Ecto neural progenitor cell (in vitro differentiated cells): ENCODE measurements at places on chromosomes 7 and 10.
A peak's percentile ranks its signal among the peaks of the same experiment; 100 is the strongest.

DNA sequence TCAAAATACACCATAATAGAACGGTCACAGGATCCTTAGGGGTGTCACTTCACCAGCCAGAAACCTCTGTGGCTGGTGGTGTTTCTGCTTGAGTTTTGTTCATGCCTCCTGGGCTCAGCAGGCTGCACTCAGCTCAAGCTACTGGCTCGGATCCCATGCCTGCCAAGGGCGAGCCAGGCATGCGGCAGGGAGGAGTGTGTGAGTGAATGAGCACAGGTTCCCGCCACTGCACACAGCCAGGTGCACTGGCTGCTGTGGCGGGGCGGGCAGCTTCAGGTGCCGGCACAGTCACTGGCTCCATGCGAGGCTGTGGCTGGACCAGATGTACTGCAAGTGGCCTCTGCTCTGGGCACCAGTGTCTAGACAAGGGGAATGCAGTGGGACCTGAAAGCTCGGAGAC is 29.5 kb downstream of the CLDN12 start:
- DNase-seq, result no peak

DNA sequence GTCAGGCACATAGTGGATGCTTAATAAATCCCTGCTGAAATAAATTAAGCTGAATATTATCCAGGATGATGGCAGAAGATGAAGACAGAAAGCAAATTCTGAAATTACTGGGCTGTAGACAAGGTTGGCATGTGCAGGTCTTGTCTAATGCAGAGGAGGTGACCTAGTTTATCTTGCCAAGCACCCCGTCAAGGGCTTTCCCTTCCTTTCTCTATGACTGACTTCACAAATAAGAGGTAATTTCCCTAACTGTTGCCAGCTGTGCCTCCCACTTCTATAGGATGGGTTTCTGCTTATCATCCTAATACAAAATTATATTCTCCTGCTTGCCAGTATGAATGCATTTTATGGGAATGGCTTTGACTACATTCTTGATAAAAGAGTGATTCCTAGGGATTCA is 38.0 kb downstream of the LHFPL3 start:
- DNase-seq, result no peak

GRCh38 chr10:109851616-109852474 is 71.5 kb downstream of the XPNPEP1 start:
- no peak for DNase-seq

- DNase-seq, result no peak
Measured at GRCh38 chr10:42367532-42368230, 270.7 kb downstream of the ZNF33B start.

- no peak for DNase-seq
Measured at GRCh38 chr10:11909618-11910017, 86.5 kb downstream of the PROSER2 start.

DNA sequence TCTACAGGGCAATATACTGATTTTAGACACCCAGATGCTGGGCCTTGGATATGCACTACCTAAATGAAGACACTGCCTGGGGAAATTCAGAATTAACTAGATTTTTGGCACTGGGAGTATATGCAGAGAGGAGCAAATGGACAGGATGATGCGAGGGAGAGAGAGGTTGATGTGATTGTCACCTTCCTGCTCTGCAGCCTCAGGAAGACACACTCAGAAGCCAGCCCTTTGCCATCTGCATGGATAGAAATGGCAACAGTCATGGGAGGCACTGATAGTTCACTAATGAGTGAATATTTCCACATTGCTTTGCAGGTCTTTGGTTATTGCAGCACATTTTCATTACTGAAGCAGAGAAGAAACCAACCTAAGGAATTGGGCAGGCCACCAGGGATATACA is 397.2 kb upstream of the NFE2L3 start:
- no peak for DNase-seq

DNA sequence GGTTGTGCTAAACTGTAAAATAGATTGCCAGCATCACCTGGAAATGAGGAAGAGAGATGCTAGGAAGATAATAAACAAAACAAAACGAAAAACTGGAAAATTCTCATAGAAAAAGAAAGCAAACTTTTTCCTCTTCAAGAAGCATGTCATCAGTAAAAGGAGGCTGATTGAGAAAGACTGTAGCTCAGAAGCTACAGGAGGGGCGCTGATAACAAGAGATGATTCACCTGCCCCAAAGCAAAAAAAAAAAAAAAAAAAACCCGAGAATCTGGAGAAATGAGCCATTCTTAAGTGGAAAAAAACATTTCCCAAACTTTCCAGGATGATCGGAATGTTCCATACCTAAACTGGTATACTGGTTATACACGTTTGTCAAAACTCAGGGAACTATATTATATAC is 130.5 kb upstream of the C1QL3 start:
- no peak for DNase-seq

DNA sequence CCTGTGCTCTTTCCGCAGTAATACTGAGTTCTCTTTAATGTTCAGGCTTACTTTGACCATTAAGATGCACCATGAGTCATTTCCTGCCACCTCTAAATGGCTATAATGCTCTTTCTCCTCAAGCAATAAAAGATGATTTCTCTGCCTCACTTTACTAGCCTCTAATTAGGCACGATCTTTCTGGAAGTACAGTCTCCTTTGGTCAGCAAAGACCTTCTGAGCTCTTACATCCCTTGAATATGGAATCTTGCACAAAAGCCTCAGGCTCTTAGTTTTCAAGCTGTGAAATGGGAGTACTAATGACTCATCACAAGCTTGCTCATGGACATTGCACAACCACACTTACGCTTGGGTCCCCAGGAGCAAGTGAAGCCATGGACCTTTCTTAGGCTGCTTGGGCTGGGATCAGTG is 85.9 kb downstream of the FRMD4A start:
- no peak for DNase-seq

- no peak for DNase-seq
Measured at GRCh38 chr7:143518521-143518920, 40.8 kb downstream of the TAS2R41 start.

DNA sequence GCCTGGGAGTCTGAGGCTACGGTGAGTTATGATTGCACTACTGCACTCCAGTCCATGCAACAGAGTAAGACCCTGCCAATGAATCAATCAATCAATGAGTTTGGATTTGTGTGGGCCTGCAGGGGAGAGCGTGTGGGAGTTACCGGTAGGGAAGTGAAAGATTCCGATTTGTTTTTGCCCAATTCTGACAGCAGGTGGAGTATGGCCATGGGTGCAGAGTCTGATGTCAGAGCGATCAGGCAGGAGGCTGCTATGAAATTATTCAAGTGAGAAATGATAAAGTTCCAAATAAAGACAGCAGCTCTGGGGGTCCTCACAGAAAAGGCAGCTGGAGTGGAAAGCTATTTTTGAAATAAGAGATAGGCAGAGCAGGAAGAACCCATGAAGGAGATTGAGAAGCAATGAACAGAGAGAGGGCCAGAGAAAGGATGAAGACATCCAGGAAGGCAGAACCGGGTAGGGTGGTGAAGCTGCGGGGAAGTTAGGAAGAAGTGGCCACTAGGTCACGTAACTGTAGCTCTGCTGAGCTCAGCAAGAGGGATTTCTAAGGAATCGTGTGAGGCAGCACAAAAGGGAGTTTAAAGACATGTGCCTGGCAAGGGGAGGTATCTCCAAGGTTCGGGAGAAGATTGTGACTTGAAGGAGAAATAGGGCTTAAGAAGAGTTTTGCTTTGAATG is 93.7 kb upstream of the NMT2 start:
- DNase-seq, result no peak

GRCh38 chr10:24385776-24386175 is 176.8 kb downstream of the KIAA1217 start:
- no peak for DNase-seq

DNA sequence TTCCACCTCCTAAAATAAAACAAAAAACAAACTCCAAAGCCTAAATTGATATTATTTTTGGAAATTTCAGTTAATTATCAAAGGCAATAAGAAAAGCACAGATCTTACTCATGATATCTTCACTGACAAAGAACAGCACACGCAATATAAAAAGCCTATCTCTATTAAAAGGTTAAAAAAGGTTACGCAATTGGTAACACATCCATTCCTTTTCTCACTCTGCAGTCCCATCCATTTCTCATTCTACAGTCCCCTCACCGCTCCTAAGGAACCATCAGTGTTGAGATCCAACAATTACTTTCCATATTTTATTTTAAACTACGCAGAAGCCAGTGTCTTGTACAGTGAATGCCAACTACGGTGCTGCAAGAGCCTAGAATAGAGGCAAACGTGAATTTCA is 1.3 kb downstream of the SEC61G start:
- no peak for DNase-seq

DNA sequence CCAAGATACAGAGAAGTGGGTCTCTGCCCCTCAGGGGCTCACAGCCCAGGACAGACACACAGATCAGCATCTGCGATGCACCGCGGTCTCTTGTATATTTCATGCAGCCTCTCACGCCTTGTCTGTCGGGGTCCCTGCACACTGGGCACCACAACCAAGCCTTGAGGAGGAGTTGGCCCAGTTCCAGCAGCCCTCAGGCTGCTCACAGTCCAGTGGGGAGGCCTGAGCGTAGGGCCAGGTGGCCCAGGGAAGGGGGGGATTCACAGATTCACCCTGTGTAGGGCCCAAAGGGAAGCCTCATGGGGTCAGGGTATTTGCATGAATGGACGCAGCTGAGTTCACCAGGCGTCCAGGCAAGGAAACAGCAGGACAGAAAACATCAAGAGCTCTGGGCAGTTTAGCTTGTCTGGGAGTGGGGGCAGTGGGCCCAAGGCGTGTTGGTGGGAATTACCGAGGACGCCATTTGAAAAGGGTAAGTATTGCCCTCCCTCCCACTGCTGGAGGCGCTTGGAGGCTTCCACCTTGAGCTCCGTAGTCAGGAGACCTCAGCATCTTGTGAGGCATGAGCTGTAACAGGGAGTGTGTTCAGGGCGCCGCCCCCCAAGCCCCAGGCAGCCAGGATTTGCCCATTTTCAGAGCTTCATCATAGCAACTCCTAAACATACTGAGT is 129.1 kb upstream of the CHST15 start:
- DNase-seq, result no peak

GRCh38 chr10:76396134-76396533 is 964.7 kb downstream of the LRMDA start:
- no peak for DNase-seq

- no peak for DNase-seq
Measured at GRCh38 chr7:94382132-94382531, 12.6 kb upstream of the COL1A2 start.

- DNase-seq, result no peak
Measured at GRCh38 chr7:44438816-44439215, 51.6 kb downstream of the NUDCD3 start.

DNA sequence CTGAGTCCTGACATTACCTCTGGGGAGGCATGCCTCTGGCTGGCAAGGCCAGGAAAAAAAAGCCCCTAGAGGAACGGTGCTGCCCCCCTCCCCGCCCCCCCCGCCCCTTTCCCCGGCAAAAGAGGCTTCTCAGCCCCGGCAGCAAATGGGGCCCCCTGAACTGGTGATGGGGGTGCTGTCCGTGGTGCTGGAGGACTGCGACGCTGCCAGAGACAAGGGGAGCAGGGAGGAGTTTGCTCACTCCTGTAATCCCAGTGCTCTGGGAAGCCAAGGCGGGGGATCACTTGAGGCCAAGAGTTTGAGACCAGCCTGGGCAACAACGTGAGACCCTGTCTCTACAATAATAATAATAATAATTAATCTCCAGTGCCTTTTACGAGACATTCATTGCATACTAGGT is 23.7 kb downstream of the SRRM3 start:
- DNase-seq, result peak; percentile 82

GRCh38 chr7:41760293-41760692 is 57.4 kb upstream of the INHBA start:
- no peak for DNase-seq

DNA sequence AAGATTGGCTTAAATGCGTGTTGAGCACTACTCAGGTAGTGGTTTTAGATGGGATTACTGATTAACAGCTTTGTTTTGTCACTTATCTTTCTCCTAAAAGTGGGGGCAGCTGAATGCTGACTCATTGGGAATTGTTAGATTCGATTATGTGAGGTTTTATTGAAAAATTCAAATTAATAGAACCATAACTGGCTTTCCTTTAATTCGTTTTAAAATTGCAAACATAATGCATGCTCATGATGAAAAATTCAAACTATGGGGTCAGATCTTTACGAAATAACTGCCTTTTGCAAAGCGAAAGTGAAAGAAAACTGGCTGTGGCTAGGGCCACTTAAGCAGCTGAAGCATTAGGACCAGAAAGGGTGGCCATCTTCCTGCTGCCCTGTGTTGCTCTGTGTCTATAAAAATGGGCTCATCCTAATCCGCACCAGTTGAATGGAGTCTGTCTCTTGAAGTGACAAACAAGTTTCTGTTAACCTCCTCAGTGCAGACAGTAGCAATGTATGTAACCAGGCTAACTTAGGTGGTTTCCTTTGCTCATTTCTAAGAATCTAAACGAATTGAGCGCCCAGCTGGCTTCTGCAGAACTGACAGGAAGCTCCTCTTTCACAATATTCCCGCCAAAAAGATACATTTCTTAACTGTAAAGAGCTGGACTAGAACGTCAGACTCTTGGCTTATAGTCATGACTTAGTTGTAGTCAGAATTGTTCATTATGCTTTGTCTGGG is 27.8 kb downstream of the DENND10 start:
- DNase-seq, result no peak

- no peak for DNase-seq
Measured at GRCh38 chr7:1829111-1829510, 159.0 kb downstream of the ELFN1 start.

DNA sequence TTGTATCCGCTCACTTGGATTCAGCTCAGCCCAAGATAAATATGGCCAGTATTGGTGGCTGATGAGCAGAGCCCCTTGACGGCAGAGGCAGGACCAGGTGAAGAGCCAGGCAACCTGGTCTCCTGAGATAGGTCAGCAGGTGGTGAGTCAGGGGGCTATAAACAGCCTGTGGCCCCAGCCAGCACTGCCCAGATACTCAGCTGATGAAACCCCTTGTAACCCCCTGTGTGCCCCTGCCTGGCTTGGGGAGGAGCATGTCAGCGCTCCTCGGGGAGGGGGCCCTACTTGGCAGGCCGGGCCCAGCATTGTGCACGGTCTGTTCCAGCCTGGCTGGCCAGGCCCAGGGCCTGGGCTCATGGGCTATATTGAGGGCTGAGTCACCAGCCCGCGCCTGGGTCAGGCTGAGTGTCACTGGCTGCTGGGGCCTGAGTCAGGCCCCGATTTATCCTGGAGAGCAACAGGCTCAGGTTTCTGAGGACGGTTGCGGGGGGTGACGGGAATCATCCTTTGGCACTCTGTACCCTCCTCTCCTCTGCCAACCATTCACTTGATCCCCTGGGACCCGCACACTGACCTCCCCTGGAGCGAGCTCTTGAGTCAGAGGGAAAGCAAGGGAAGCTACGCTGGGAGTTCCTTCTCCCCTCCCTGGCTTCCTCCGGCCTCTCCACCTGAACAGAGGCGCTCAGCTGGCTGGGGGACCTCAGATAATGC is 2.8 kb upstream of the FLNC start:
- DNase-seq, result no peak

GRCh38 chr7:13109201-13109600 is 421.8 kb downstream of the ARL4A start:
- no peak for DNase-seq

DNA sequence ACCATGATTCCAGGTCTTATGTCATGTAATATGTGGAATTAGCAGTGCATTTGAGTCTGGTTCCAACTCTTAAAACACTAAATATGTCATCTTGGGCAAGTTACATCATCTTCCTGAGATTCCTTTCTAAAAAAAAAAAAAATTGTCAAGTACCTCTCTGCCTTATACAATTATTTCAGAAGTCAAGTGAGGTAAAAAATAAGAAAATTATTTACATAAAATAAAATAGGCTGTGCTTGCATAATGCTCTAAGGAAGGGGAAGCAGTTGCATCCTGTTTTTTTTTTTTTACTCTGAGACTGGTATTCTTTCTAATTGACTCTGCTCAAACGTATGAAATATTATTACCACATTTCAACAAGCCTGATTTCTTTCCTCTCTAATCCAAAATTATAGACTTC is 55.1 kb upstream of the SEMA3A start:
- DNase-seq, result no peak
